ENCODE measurements at places on chromosomes 11 and 22. TPM values are rescaled to one million over a fixed set of nuclear protein-coding genes. Genes with fewer than 3 reads are reported as not detected.

The MS4A7 gene
- not detected for total RNA-seq

The CECR2 gene
- under 0.01 TPM for total RNA-seq

The RNF169 gene
- total RNA-seq: 20.8 TPM

The PRR33 gene
- not detected for total RNA-seq

The OR5M10 gene
- not detected for total RNA-seq

The CSNK2A3 gene
- total RNA-seq: 1.1 TPM

The SH3BP1 gene
- total RNA-seq: 5.7 TPM

The SLC22A25 gene
- not detected for total RNA-seq

The OR4C15 gene
- not detected for total RNA-seq

The CARD18 gene
- total RNA-seq: not detected

The SPATA19 gene
- not detected for total RNA-seq

The UPK3A gene
- not detected for total RNA-seq

The MRGPRE gene
- not detected for total RNA-seq

The LRP5 gene
- 27.6 TPM for total RNA-seq

The OR8G5 gene
- total RNA-seq: not detected

The ADM gene
- total RNA-seq: 177 TPM

The FADS1 gene
- total RNA-seq: 160 TPM

The DCPS gene
- 9.8 TPM for total RNA-seq

The BEST1 gene
- 7.3 TPM for total RNA-seq

The SLC29A2 gene
- total RNA-seq: 0.14 TPM

The ARRB1 gene
- 9.1 TPM for total RNA-seq

The CASP4 gene
- total RNA-seq: 168 TPM

The FGF3 gene
- not detected for total RNA-seq

The DEUP1 gene
- total RNA-seq: not detected

The KRTAP5-7 gene
- total RNA-seq: not detected

The PIH1D2 gene
- total RNA-seq: 1.5 TPM

The MS4A15 gene
- total RNA-seq: not detected

The SUSD2 gene
- 2.8 TPM for total RNA-seq

The ELFN2 gene
- total RNA-seq: 0.37 TPM

The NR1H3 gene
- total RNA-seq: 21.1 TPM

The ENTHD1 gene
- total RNA-seq: not detected

The MMP7 gene
- not detected for total RNA-seq

The BAIAP2L2 gene
- 0.28 TPM for total RNA-seq

All from smooth muscle cell of bladder (primary cell).